ENCODE measurements at places on chromosomes 4 and X.

DNA sequence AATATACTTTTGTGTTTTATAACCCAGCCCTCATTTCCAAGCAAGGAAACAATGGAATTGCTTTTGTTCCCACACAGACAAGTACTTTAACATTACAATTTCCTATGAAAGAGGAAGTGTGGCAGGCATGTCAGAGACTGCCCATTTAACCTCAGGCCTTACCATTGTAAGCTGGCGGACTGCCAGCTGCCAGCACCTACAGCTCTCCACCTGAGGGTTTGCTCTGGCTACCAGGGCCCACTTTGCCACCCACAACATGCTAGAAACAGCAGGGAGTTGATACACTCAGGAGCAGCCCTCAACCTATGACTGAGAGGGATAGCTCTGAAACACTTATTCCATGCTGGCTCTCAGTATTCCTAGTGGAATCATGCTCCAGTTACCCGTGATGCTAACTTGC is 152.3 kb upstream of the PRDX4 start:
- DNase-seq = no peak

GRCh38 chrX:83469551-83469950 is 38.5 kb upstream of the POU3F4 start:
- DNase-seq = no peak

- DNase-seq = no peak
Measured at GRCh38 chrX:6460893-6461490, 73.9 kb downstream of the VCX3A start.

- DNase-seq = no peak
Measured at GRCh38 chr4:152459326-152459725, 76.6 kb downstream of the FBXW7 start.

DNA sequence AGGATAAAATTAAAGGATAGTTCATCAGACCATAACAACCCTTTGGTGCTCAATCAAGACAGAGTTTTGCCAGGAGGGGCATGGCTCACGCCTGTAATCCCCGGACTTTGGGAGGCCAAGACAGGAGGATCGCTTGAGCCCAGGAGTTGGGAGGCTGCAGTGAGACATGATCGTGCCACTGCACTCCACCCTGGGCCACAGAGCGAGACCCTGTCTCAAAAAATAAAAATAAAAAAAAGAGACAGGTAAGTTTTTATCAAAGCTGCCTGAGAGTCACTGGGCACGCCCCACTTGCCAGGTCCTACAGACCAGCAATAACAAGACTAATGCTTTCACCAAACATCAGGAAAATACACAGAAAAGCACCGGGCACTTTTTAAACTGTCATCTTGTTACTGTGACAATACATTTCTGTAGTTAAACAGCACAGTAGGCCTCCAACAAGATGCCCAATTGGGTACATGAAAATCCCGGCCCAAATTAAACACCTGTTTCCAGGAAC is 765 bp downstream of the CFAP97 start:
- no peak for DNase-seq

GRCh38 chrX:21660156-21660555 is 2.0 kb upstream of the KLHL34 start:
- DNase-seq = no peak

GRCh38 chrX:15737190-15737958 is 696 bp upstream of the CA5B start:
- no peak for DNase-seq

GRCh38 chr4:112063260-112063659 is 82.0 kb upstream of the FAM241A start:
- DNase-seq = no peak

- DNase-seq = no peak
Measured at GRCh38 chr4:139146926-139147629, 29.9 kb downstream of the ELF2 start.

GRCh38 chrX:120457766-120458180 is 11.3 kb downstream of the LAMP2 start:
- no peak for DNase-seq

GRCh38 chr4:10502717-10503116 is 45.5 kb upstream of the ZNF518B start:
- no peak for DNase-seq

DNA sequence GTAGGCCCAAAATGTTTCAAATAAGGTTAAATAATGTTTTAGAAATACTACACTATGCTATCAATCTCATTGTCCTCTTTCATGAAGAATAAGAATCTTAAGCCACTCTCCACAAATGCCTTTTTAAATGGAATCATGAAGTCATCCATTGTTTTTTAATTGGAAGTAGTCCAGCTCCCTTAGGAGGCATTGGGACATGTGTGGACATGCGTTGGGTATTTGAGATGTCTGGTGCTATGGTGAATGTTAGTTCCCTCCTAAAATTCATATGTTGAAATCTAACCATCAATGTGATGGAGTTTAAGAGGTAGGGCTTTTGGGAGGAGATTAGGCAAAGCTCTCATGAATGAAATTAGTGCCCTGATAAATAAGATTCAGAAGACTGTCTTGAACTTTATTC is 289.0 kb downstream of the C4orf33 start:
- no peak for DNase-seq

DNA sequence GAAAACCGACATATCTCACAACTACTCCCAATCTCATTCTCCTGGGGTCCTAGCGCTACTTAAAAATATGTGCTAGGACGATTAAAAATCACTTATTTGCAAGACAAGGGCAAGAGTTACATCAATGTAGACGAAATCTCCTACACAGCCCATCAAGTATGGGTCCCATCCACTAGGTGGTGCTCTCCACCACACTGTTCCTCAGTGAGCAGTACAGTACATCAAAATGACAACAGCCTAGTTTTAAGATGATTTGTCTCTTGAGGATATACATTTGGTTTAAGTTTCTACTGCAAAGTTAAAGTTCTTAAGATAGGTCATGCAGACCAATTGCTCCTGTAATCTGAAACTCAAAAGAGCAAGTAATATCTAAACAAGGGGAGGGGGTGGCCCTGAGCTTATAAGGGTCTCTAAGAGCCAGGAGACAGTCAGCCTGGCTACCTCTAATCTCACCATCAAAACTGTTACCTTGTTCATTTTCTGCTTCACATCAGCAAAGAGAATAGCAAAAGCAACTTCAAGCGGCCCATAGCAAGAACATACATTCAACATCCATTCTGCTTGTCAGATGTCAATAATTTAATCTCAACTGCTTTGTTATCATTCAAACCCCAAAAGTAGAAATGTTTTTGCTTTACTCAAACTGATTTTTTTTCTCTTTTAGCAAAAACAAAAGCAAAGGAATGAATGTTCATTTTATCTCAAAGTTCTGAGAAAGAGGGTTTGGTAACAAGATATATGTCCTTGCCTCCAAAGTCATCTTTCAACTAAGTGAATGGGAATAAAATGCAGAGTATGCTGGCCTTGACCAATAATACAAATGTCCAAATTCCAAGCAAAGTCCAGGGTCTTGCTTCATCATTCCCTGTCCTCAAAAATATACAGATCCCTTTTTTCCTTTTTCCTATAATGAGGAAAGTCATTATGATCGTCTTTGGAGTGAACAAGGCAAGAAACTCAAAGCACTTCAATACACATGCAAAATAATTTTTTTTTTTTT is 53.1 kb downstream of the STX18 start:
- DNase-seq = peak; percentile 29

DNA sequence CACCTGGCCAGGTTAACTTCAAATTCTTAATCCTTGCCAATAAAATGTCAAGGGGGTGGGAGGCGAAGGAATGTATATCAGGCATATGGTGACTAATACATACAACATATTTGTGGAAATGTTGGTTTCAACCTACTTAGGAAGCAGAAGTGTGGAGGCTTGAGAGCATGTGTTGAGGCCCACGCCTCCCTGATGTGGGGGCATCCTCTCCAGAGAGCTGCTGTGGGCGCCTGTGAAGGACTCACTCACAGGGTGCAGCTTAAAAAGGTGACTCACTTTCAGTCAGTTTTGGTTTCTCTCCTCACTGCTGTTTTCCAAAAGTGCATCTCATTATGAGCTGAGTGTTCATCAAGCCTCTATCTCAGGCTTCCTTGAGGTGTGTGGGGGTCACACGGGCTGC is 27.5 kb downstream of the LNX1 start:
- DNase-seq = no peak

DNA sequence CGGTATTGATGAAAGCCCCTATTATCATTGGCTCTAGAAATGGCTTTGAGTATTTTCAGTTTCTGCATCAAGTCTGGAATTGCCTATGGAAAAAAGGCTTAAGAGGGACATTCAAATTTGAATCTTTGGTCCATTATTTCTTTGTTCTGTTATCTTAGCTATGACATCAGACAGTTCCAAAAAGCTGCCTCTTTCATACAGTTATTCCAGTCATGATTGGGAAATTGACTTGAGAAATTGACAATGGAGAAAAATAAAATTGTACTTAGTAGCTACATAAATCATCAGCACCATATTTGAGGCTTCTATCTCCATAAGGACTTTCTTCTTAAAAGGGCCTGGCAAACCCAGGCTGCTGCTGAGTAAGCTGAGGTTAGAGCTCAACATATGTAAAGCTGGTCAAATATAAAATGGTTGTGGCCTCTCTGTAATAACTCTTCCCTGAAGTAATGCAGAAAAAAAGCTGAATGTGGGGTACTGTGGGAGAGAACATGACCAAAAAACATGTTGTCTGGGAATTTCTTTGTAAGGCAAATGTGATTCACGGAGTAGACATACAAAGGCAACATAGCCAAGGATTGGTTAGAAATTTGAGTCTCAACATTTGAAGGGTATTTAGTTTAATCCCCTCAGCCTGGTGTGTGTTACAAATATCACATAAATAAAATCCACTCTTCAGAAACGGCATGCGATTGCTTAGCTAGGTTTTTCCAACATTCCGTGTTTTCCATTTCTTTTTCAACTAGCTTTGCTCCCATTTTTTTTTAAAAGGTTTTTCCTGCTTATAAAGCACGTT is 100.9 kb downstream of the LNX1 start:
- DNase-seq = no peak

DNA sequence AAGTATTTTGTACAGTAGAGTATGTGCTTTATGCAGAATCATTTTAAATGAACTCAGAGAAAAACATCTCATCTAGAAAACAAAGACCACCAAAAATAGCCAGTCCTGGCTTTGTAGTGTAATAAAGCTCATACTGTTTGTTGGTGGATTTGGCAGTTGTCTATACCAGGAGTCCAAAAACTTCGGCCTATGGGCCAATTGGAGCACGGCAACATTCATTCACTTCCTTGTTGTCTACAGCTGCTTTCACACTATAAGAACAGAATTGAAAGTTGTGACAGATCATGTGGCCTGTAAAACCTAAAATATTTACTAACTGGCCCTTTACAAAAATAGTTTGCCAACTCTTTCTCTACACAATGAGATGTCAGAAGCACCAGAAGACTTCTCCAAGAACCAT is 5.3 kb downstream of the FBXW7 start:
- DNase-seq = no peak

DNA sequence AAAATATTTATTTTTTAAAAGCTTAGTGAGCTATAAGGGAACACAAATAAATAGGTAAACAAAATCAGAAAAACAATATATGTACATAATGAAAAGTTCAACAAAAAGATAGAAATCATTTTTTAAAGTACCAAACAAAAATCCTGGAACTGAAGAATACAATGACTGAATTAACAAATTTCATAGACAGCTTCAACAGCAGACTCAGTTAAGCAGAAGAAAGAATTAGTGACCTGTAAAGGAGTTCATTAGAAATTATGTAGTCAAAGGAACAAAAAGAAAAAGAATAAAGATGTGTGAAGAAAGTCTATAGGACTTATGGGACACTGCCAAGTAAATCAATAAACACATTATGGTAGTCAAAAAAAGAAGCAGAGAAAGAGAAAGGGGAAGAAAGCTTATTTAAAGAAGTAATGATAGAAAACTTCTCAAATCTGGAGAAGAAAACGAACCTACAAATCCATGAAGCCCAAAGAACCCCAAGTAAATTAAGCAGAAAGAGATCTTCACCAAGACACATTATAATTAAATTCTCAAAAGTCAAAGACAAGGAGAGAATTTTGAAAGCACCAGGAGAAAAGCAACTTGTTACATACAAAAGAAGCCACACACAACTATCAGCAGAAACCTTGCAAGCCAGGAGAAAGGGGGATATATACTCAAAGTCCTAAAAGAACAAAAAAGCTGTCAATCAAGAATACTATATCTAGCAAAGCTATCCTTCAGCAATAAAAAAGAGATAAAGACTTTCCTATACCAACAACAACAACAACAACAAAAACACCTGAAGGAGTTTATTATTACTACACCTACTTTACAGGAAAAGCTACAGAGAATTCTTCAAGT is 338.9 kb downstream of the PTTG2 start:
- DNase-seq = no peak

DNA sequence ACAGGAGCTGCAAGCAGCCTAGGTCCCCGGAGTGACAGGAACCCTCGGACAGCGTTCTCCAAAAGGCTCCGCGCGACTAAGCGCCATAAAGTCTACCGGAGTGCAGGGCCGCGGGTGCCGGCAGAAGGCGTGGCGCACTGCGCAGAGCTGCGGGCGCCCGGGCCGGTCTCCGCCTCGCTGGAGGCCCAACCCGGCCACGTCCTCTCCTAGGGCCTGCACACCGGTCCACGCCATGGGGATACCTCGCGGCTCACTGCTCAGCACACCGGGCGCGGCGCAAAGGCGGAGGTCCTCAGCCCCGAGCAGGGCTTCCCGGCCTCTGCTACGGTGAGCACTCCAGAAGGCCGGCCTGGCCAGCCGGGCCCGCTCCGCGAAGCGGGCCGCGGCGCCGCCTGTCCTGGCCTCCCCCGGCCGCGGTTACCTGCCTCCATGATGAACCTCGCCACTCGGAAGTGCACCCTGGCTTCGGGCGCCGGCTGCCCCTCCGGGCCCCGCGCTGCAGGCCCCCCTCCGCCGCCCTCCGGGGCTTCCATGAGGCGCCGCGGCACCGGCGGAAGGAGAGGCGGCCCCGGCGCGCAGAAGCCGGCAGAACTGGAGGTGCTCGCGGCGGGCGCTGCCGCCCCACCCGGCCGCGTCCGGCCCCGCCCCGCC is at the start of gene CCNQ:
TSS of gene CCNQ (minus strand) at position 599 of the 651 bp plus-strand sequence. CDS start at position 533, 66 bp downstream.
- DNase-seq = no peak

GRCh38 chr4:53119680-53120079 is 246.2 kb downstream of the SCFD2 start:
- no peak for DNase-seq

- no peak for DNase-seq
Measured at GRCh38 chr4:112951362-112952312, 97.8 kb upstream of the ANK2 start.

DNA sequence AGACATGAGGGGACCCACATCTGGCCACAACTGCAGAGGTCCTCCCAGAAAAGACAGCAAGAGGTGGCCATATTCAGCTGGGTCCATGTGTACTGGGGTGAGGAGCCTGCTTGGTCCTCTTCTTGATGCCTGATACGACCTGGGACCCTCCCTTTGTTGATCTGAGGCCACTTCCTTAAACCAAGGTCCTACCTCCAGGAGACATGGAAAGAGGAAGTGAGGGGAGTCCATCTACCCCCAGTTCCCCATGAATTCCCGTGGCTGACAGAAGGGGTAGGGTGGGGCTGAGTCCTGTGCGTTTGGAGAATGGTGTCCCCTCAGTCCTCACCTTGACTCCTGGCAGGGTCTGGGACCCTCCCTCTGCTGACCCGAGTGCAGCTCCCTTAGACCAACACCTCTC is 2.1 kb downstream of the MAGEA10 start:
- DNase-seq = no peak

- no peak for DNase-seq
Measured at GRCh38 chr4:139242511-139243051, 37.4 kb downstream of the MGARP start.
